ENCODE measurements at places on chromosomes 5 and 9. TPM values are rescaled to one million over a fixed set of nuclear protein-coding genes. Genes with fewer than 3 reads are reported as not detected.

Gene NUDCD2
- total RNA-seq: 11.4 TPM

Gene FCN2
- total RNA-seq: not detected

Gene PHF24
- total RNA-seq: not detected

Gene GRXCR2
- not detected for total RNA-seq

Gene BTF3
- total RNA-seq: 680 TPM

Gene CD14
- not detected for total RNA-seq

Gene ZDHHC11B
- under 0.01 TPM for total RNA-seq

Gene RANBP6
- 36.6 TPM for total RNA-seq
